ENCODE measurements at places on chromosomes 7 and 10.

GRCh38 chr10:86098187-86098881, 268.3 kb downstream of the GRID1 start:
- no peak for DNase-seq

GRCh38 chr10:61760943-61761824, 98.5 kb downstream of the CABCOCO1 start:
- no peak for DNase-seq

DNA sequence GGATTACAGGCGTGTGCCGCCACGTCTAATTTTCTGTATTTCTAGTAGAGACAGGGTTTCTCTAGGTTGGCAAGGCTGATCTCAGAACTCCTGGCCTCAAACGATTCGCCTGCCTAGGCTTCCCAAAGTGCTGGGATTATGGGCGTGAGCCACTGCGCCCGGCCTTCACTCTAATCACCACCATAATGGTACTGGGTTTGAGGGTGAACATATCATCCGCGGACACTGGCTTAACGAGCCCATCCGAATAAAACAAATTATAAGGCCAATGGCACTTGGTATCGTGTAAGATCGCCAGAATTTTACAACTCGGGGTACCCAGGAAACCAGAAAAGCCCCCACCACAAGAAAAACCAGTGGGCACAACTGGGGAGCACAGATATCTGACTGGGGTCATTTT, 580 bp downstream of the FAM200A start:
- DNase-seq = no peak

GRCh38 chr7:142960955-142961512, 1.1 kb downstream of the KEL start:
- no peak for DNase-seq

DNA sequence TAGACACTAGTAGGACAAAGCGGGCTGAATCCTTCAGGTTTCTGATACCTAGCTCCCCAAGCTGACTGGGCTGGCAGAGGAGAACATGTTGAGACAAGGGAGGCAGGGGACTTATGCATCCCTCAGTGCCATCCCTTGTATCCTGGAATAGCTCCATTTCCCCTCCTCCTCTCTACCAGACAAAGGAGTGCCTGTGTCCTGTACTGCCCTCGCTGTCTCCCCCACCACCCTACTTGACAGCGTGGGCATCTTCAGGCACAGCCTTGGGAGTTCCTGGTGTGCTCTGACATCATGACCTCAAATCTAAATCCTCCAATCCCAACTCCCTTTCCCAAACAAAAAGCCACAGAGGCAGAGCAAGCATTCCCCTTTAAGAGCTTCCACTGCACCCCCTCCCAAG, 9.0 kb downstream of the SFXN3 start:
- DNase-seq = no peak

DNA sequence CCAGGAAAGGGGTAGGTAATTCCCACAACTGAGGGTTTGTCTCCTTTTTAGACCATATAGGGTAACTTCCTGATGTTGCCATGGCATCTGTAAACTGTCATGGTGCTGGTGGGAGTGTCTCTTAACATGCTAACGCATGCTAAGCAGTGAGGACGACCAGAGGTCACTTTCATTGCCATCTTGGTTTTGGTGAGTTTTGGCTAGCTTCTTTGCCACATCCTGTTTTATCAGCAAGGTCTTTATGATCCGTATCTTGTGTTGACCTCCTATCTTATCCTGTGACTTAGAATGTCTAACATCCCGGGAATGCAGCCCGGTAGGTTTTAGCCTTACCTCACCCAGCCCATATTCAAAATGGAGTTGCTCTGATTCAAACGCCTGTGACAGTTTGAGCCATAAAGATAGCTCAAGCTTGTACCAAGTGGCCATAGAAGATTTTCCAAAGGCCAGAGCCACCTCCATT, 176.0 kb upstream of the NAMPT start:
- DNase-seq = no peak

All from activated CD4-positive, alpha-beta T cell treated with anti-CD3 and anti-CD28 coated beads, Interleukin-2, amount 50 U/mL, for 4 hours (primary cell).